Activated naive CD4-positive, alpha-beta T cell (primary cell): ENCODE measurements at places on chromosomes 6 and 20.

DNA sequence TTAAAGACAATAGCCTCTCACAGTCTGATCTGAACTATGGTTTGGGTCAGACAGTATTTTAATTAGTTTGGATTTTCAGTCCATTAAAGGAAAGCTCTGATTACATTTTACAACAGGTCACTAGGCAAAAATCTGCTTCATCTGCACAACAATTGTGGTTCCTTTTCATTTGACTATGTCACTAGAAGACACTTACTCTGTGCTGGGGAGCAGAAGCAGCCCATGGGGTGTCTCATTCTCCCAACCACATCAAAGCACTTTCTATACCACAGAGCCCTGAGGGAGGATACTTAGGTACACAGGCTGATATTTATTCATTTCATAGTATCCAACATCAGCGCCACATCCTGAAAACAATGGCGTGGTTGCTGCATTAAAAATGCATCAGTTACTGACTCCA, 36.6 kb upstream of the HDAC2 start:
- DNase-seq = no peak

DNA sequence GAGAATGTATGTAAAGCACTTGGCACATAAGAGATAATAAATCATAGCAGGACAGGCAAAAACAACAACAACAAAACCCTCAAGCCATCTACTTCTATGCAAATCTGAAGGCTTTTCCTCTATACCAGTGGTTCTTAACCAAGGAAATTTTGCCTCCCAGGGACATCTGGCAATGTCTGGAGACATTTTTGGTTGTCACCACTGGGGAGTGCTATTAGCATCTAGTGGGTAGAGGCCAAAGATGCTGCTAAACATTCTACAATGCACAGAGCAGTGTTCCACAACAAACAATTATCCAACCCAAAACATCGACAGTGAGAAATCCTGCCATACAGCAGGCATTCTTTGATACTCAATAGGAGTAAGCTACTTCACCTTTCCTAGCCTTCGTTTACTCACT, 28.2 kb downstream of the NDRG3 start:
- no peak for DNase-seq

DNA sequence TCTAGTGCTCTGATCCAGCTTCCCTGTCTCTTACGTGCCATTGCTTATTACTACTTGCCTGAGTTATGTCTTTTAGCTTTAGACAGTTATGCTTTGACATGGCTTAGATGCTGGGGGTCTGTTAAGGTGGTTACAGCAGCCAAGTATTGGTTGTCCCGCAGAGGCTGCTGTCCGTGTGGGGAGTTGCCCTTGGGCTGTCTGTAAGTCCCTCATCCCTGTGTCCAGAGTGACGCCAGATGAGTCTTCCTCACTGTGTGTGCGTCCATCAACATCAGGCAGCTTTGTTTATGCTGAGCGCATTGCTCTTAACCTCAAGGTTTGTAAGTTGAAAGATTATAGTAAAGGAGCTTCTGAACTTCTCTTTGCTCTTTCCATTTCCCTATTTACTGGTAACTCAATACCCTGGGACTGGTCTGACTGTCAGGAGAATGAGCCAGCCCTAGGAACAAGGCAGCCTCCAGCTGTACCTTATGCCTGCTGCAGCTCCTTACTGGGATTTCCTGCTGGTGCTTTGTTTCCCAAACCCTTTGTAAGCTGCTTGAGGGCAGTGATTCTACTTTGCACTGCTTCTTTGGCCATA, 7.2 kb downstream of the FAM120B start:
- DNase-seq = no peak

DNA sequence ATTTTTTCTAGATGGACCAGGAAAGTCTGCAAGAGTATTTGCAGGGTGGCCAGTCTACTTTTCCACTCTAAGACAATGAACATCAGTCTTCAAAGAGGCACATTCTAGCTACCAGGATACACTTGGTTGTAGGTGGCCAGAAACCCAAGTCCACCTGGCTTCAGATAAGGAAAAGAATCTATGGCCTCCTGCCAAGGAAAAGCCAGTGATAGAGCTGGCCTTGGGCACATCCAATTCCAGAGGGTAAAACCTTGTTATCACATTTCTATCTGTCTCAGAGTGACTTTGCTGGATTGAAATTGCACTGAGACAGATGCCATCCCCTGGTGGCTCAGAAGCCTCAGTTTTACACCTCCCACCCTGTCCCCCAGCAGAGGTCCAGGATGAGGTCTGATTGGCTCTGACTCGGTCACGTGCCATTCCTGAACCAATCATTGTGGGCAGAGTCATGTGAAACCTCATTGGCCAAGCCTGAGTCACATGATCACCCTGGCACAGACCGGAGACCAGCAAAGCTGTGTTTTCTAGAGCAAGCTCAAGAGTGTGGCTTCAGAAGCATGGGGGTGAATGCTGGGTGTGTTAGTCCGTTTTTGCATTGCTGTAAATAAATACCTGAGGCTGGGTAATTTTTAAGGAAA, 497.4 kb upstream of the SULF2 start:
- no peak for DNase-seq

- DNase-seq = no peak
Measured at GRCh38 chr6:157849288-157850017, 26.4 kb downstream of the SNX9 start.

DNA sequence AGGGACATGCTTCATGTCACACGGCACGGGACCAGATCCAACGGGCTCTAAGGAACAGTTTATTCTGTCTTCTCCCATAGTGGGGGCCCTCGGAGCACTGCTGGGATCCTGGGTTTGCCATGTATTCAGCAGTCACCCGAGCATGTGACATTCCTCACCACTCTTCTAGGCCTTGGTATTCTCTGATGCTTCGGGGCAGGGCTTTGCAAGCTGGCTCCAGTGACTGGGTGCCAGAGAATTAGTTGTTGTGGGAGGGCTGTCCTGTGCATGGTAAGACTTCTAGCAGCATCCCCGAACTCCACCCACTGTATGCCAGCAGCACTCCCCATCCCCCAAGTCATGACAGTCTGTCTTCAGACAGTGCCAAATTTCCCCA, 5.4 kb downstream of the CCN5 start:
- DNase-seq = no peak

DNA sequence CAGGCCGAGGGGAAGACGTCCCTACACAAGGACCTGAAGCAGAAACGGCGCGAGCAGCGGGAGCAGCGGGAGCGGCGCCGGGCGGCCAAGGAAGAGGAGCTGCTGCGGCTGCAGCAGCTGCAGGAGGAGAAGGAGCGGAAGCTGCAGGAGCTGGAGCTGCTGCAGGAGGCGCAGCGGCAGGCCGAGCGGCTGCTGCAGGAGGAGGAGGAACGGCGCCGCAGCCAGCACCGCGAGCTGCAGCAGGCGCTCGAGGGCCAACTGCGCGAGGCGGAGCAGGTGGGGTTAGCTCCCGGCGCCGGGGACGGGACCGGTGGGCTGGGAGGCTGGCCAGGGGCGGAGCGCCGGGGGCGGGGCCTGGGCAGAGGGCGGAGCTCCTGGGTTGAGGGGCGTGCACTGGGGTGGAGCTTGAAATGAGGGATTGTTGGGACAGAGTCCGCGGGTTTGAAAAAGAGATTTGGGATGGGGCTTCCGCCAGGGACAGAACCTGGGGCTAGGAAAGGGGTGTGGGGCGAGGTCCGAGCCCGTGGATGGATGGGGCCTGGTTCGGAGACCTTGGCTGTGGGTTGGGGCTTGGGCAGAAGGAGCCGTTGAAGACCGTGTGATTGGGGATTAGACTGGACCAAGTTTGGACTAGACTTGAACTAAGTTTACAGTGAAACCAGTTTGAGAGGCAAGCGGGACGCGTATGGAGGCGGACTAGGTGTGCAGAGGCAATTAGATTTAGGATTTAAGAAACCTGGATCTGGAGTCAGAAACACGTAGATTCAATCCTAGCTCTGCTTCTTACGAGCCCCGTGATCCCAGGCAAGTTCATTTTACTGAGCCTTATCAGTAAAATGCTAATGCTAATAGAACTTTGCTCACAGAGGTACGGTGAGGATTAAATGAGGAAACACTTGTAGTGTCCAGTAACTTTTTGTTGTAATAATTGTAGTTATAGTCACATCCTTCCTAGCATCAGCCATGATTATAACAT, 20.9 kb downstream of the DEF6 start:
- DNase-seq = no peak

DNA sequence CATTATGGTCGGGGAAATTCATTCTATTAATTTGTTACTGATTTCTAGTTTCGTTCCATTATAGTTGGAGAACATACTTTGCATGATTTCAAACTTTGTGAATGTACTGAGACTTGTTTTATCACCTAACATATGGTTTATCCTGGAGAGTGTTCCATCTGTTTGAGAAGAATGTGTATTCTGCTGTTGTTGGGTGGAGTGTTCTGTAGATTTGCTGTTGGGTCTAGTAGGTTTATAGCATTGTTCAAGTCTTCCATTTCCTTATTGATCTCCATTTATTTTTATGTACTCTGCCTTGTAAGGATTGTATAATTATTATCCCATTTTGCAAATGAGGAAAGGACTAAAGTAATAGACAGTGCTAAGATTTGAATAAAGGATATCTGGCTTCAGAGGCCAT, 85.4 kb downstream of the RREB1 start:
- no peak for DNase-seq
